ENCODE measurements at places on chromosomes 7 and 10. TPM values are rescaled to one million over a fixed set of nuclear protein-coding genes. Genes with fewer than 3 reads are reported as not detected.

DNA sequence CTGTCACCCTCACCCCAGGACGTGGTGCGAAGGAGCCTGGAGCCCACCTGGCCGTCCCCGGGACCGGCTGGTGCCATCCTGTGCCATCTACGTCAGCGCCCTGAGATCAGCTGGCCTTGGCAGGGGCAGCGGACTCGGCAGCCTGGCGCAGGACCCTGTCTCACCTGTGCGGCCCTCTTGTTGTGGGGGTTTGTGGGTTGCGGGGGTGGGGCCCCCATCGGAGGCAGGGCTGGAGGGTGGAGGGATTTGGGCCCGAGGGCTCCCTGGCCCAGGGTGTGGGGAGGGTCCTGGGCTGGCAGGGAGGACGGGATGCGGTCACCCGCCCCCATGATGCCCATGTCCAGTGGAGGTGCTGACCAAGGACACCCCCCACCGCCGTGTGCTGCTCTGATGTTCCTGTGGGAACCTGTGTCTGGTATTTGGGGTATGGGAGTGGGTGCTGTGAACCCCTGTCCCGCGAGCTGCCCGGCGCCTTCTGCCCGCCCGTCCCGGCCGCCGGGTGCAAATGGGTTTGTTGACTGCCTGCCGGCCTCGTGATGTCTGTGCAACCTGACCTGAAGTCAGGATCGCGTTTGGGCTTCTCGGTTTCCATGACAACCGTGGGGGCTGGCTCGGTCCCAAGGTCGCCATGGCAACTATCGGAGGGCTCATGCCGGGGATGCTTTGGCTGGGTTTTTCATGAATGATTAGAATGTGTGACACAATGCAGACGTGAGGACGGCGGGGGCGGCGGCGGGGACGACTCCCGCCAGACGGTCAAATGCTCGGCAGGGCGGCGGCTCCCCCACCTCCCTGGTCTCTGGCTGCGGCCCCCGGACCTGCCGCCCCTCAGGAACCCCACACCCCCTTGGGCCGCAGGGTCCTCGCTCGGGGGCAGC lies 7.3 kb downstream of the MAFK start:
- DNase-seq: peak; percentile 94

DNA sequence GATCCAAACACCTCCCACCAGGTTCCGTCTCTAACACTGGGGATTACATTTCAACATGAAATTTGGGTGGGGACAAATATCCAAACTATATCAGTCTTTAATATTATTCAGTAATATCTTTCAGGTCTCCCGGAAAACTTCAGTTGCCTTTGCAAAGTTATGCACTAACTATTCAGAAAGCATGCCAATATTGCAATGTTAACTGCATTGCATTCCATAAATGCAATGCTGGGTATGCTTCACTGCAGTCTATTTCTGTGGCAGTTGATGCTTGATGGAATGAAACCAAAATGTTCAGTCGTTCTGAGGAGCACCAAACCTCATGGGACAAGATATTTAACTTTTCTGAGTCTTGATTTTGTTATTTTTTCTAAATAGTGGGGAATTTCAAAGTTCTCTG lies 147.5 kb downstream of the SLC16A9 start:
- DNase-seq: no peak

ACHE gene
- polyA plus RNA-seq: 2.6 TPM

COL26A1 gene
- polyA plus RNA-seq: 0.31 TPM

DNA sequence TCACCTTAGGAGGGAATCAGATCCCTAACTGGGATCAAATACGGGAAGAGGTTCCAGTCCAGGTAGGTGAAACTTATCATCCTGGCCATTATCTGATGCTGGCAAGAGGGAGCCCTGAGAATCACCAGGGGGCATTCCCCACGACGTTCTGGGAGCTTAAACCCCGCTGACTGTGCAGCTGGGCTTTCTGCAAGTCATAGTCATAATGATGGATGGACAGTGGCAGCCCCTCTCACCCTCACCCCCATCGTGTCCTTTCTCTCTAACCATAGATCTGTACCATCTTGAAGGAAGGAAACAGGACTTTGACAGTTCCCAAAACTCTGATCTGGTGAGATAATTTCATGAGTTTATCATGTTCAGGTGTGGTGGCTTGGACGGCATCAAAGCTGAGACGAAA lies 50.2 kb downstream of the GATA3 start:
- no peak for DNase-seq

- peak; percentile 48 for DNase-seq
These were observed 830 bp downstream of the MET start for GRCh38 chr7:116672596-116673456.
